ENCODE measurements at places on chromosomes 16 and 17.

DNA sequence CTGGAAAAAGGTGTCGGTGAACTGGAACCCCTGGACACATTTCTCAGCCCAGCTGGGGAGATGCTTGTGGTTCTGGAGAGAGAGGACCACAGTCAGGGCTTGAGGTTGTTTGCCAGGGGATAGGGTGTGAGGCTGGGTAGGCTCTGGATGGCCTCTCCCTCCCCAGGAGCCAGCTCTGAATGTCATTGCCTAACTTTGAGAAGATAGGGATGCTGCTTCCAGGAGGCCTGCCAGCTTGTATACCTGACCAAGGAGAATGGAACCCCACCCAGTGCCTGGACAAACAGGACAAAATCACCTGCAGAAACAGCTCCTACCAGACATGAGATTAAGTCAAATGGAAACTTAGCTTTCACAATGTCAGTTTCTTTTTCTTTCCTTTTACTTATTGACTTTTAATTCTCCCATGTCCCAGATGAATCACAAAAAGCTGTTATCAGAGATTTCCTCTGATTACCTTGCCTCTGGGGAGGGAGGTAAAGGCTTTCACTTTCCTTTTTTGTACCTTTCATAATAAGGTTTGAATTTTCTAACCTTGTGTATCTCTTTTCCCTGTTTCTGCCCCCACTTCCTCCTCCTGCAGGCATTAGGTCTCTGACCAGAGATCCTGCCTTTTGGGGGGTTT lies 29.8 kb upstream of the PLLP start:
- DNase-seq, result no peak

DNA sequence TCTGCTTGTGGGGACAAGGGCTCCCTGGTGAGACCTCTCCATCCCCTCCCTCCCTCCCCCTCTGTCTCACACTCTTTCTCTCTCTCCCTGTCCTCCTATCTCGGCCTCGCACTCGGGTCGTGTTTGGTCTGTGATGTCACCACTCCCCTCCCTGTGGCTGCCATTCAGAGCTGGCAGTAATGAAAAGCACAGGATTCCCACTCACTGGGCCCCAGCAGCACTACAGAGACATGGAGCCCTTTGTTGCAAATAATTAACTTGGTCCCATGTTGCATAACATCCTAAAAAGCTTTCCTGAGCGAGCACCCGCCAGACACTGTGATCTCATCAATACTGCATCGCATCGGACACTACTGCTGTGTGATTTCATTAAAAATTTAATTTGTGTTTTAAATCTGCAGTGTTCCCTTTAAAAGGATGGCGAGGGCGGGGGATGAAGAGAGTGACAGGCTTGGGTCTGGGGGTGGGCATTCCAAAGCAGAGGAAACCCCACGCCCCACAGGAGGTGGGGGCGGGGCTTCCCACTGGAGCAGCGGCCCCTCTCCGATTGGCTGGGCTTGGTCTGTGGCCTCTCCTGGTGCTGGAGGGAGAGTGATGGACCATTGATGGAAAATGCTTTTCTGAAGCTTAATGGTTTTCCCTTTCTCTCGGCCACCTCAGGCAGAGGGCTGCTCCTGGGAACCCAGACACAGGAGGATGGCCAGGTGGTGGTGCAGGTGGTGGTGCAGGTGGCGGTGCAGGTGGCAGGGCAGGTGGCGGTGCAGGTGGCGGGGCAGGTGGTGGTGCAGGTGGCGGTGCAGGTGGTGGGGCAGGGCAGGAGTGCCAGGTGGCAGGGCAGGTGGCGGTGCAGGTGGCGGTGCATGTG lies 15.3 kb upstream of the NPTX1 start:
- peak; percentile 74 for DNase-seq

- DNase-seq, result no peak
Observed at GRCh38 chr17:19730843-19731242, 14.5 kb upstream of the SLC47A2 start.

GRCh38 chr16:86031141-86031678 lies 132.2 kb downstream of the IRF8 start:
- no peak for DNase-seq

DNA sequence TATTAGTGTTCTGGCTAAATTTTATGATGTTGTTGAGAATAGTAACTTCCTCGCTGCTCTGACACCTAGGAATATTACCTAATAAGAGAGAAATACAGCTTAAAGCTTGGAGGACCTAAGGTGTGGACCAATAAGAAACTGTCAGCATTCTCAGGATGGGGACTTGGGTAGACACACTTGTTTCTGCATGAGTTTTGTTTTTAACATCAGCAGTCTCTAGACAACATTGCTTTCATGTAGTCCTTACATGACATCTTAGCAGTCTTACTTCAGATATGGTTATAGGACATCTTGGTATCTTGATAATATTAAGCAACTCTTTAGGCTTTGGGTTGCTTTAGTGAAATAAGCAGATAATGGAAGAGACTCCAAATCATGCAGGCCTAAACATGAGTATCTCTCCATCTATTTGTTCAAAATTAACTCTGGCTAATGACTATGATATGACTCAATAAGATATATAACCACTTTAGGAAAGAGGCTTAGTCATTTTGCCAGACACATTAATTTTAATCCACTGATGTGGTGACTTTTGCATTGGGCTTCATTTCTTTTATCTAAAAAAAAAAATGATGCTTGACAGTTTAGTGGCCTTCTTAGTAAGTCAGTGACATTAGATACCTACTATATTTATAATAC lies 84.5 kb downstream of the WNT3 start:
- no peak for DNase-seq

- DNase-seq, result peak; percentile 81
Observed at GRCh38 chr16:84175350-84176081, 11.3 kb downstream of the TAF1C start.

DNA sequence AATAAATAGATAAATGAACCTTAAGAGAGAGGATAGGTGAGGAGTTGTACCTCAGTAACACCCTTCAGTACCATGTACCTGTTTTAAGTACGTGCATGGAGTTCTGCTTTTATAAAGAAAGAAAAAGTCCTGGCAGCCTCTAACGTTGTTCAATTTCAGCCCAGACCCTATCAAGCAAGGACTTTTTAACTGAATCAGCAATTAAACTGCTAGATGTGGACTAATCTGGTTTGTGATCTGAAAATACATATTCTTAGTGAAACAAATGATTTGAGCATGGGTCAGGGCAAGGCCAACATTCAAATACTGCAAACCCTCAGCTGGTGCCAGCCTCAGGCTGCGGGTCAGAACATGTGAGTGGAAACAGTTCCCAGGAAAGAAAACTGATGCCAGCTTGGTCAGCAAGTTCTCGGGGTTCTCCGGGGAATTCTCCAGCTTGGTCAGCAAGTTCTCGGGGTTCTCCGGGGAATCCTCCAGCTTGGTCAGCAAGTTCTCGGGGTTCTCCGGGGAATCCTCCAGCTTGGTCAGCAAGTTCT lies 84.5 kb downstream of the MRM3 start:
- no peak for DNase-seq

Measured in HuH-7.5 (cell line).